B cell (primary cell): ENCODE measurements at places on chromosomes 6 and 20. TPM values are rescaled to one million over a fixed set of nuclear protein-coding genes. Genes with fewer than 3 reads are reported as not detected.
A peak's percentile ranks its signal among the peaks of the same experiment; 100 is the strongest.

BTN1A1 gene
- 0.22 and 0.42 TPM in 2 replicates for polyA plus RNA-seq

MOXD1 gene
- 1.3 and 1.5 TPM in 2 replicates for polyA plus RNA-seq

TCP11 gene
- polyA plus RNA-seq, result not detected in 2 replicates

- DNase-seq, result no peak
Measured at GRCh38 chr20:35104685-35105295, 12.2 kb upstream of the TRPC4AP start.

DNA sequence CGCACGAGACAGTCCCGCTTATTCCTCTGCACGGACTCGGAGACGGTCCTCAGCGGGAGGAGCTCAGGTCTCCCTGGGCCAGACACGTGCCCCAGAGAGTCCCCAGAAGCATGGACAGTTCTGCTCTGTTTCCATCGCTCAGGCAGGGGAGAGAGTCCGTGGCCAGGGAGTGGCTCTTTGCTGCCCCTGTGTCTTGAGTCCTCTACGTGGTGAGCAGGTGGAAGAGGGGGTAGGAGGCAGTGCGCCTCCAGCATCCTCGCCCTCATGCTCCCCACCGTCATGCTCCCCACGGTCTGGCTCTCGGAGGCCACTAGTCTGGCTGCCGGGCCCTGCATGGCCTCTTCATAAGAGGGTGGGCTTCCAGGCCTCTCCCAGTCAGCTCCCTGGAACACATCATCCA, 8.9 kb downstream of the TAGAP start:
- DNase-seq, result peak; percentile 25

- no peak for DNase-seq
Measured at GRCh38 chr6:170139531-170139930, 151.3 kb downstream of the DLL1 start.

DNA sequence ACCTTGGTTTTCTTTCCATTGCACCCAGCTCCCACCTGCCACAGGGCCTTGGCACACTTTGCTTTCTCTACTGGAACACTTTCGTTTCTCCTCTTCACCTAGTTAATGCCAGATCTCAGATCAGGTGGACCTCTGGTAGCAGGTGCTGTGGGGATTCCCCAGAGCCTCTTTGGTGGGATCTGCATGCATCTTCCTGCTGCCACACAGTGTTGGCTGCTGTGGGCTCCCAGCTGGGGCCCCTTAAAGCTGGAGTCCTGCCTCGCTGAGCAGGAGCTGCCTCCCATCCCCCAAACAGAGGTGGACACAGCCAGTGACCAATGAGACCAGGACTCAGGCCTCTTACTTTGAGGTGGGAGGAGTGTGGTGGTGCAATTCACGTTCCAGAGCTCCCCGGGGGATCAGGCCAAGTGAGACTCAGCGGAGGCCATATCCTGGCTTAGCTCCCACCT, 28.4 kb downstream of the CEBPB start:
- no peak for DNase-seq

GRCh38 chr20:63641792-63642523, 11.3 kb downstream of the STMN3 start:
- peak; percentile 96 for DNase-seq
